ENCODE measurements at places on chromosomes 12 and 14.

GRCh38 chr14:52351233-52352060 lies 37.3 kb downstream of the PTGER2 start:
- DNase-seq: no peak

DNA sequence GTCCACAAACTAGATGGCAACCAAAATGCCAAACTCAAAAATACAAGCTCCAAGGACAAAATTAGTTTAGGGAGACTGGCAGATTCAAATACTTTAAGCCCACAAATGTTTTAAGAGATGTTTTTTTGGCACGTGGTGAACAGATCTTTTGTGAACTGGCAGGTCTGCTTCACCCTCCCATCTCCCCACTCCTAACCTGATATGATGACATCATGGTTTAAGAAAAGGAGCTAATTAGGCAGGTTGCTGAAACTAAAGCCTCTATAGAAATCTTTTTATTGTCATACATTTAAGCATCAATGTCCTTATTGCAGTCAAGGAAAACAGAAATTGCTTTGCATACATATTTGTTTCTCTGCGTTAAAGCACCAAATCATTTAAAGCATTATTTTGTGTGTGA lies 5.8 kb downstream of the LRIG3 start:
- DNase-seq: no peak

DNA sequence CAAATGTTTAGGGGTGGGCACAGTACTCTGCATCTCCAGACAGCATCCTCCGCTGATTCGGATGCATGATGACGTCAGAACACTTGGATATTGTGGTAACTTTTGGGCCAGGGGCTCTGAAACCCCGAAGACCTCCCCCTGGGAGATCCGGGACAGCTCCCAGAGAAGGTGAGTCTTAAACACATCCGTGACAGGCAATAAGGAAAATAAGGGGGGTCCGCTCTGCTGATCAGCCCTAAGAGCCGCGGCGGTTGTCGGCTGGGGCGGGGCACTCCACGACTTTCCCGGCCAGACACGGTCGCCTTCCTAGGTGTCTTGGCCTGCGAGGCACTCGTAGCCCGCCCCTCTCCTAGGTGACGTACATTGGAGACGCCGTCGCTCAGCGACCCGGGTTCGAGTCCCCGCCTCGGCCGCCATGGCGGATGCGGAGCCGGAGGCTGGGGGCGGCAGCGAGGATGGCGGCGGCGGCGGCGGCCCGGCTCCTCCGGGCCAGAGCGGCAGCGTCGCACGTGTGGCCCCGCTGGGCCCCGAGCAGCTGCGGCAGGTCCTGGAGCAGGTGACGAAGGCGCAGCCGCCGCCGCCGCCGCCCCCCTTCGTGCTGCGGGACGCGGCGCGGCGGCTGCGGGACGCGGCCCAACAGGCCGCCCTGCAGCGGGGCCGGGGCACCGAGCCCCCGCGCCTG lies at the start of gene ZNF839:
TSS of gene ZNF839 (plus strand) at position 396 of the 682 bp plus-strand sequence. CDS start at position 416, 20 bp downstream.
- peak; percentile 92 for DNase-seq

- no peak for DNase-seq
Measured at GRCh38 chr12:93805736-93806141, 128.6 kb downstream of the CRADD start.

- no peak for DNase-seq
Measured at GRCh38 chr12:12510551-12510950, 52.1 kb downstream of the DUSP16 start.

DNA sequence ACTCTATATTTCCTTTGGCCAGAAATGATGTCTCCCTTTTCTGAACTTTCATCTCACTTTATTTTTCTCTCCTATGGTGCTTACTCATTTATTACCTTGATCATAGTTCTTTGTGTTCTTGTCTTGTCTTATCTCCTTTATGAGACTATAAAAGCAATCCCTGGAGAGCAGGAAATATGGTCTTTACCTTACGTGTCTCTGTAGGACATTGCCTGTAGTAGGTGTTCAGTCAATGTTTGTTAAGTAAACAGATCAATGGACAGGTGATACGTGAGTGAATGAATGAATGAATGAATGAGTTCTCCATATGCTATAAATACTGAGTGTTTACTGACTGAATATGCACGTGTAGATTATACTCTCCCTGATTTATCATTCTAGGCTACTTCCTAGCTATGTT lies 193.7 kb upstream of the HMGA2 start:
- DNase-seq: no peak

GRCh38 chr14:96741151-96741977 lies 55.8 kb upstream of the VRK1 start:
- DNase-seq: peak; percentile 56

DNA sequence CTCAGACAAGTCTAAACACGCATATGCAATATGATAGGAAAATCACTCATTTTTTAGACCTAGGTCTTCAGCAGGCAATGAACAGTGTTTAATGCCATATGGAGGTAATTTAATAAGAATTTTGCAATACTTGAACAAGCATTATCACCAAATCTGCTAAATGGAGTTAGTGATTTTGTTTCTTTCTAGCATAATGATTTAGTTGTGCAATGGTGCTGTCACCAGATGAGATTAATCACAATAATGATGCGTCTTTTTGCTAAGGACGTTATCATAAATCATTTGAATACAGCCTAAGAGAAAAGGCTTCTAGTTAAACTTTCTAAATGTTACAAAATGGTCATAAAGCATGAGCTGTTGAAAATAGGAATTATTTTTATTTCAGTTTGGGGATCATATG lies 170.0 kb upstream of the SLC16A7 start:
- no peak for DNase-seq

DNA sequence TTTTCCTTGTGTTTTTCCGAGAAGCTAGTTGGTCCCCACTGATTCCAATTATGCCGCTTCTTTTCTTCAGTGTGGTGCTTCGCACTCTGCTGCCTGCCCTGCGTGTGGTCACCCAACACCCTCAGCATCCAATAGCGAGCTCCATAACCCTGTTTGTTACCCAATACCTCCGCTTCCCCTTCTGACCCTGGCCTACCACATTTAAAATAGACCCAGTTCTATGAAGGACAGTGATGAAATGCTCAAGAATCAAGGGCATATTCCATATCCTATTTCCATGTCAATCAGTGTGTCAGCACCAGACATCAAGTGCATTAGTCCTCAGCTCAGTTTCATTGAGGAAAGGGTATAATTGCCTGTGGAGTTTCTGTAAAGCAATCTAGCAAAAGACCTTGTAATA lies 9.5 kb downstream of the NDRG2 start:
- no peak for DNase-seq

DNA sequence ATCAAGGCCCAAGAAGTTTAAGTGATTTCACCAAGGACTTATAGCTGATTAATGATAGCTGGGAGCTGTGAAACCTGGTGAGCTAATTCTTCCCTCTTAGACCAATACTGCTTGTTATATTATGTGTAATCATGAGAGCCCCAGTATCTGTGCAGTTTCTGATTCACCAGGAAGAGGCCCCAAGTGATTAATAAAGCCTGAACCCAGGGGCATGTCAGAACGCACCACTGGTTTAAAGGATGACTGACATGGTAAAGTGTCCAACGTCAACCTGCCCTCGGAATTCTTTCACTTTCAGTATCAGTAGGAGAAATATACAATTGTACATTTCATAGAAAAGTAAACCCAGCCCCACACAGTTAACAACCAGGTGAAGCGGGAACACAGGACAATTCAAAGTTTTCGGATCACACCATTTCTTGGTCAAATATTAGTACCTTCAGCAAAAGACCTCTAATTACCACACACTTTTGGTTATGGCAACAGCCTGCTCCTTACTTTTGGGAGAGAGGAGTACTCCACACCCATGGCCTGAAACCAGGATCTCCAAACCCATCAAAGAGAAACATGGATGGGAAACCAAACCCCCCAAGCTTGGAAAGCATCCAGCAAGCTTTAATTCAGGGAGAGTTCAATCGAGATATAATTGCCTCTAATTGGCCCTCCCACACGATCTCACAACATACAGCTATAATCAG lies 28.5 kb downstream of the TMCC3 start:
- DNase-seq: no peak

GRCh38 chr12:20368651-20369304 lies 441 bp downstream of the PDE3A start:
- DNase-seq: no peak

DNA sequence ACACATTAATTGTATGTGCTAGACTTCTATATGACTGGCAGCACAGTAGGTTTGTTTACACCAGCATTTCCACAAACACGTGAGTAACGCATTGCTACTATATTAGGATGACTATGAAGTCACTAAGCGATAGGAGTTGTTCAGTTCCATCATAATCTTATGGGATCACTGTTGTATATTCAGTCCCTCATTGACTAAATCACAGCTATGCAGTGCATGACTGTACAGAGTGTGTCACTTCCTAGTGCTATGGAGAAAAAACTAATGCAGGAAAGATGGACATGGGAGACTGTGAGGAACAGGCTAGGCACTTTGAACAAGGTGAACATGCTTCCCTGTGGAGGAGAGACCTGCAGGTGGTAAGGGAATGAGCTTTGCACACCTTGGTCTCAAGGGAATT lies 259.8 kb downstream of the NUAK1 start:
- DNase-seq: no peak

DNA sequence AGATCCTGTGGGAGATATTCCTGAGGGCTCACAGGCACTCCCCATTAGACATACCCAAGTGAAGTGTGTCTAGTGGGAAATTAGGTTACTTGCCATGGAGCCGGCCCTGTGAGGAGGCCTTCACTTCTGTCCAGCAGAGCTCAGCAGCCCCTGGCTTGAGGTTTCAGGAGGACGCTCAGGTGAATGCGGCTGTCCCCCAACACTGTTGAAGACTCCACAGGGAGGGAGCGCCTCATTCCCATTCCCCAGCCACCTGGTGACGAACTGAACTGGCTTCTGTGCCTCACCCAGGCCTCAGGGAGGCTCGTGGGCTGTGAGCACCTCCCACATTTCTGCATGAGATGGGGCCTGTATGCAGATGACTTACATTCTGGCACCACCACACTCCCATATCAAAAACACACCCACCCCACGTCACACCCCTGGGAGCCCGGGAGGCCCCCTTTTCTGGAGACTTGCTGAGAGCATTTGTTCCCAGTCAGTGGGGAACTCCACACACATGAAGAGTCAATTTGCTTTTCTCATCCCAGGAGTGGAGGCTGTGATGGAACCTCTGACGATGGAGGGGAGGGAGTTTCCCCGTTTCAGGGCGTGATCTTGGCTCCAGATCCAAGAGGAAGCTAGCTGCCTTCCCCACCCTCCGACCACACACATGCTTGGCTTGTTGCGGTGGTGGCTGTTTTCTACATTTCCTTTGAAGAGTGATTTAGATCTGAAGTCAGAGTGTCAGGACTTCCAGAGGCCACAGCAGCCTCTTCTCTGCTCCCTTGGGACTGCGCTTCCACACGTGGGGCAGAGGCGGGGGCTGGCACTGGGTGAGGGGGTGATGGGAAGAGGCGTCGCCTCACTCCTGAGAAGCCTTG lies 120.7 kb downstream of the ADGRD1 start:
- DNase-seq: no peak

DNA sequence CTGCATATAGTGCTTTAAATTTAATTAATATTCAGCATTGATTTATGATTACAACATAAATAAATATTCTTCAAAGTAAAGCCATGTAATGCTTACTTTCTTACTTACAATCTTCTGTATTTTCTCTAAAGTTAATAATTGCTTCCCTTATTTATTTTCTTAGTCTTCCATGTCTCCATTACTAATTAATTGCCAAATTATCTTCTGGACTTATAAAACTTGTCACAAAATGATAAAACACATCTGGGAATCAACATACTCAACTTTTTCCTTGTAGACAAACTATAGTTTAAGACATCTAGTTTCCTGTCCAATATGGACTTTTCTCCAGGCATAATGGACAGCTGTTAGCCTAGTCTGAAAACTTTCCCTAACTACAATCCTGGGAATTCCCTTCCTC lies 466.6 kb downstream of the FLRT2 start:
- no peak for DNase-seq

DNA sequence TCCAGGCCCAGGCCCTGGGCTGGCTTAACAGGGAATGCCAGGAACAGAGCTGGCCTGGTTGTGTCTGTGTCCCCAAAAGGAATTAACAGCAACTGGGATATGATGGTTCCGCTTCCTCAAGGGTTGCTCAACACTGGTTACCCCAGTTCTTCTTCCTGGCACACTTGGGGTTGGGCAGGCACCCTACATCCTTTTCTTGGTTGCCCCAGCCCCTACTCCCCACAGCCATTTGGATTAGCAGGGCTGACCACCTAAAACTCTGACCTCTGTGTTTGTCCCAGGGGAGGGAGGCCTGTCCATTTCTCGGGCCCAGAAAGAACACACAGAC lies 30.8 kb downstream of the NCKAP5L start:
- no peak for DNase-seq

GRCh38 chr14:89388853-89389252 lies 28.2 kb downstream of the FOXN3 start:
- no peak for DNase-seq

DNA sequence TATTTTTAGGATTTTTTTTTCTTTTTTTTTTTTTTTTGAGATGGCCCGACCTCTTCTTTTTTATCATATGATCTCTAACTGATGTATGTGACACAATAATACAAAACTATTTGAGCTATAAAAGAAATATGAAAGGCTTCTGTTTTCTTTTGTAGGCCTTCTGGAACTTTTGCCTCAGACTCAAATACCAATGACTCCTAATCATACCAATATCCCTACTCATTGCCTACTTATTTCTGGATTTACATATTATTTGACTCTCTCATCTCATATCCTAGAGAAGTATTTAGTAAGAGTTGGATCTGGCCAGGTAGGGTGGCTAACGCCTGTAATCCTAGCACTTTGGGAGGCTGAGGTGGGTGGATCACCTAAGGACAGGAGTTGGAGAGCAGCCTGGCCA lies 12.7 kb upstream of the WDR89 start:
- no peak for DNase-seq

DNA sequence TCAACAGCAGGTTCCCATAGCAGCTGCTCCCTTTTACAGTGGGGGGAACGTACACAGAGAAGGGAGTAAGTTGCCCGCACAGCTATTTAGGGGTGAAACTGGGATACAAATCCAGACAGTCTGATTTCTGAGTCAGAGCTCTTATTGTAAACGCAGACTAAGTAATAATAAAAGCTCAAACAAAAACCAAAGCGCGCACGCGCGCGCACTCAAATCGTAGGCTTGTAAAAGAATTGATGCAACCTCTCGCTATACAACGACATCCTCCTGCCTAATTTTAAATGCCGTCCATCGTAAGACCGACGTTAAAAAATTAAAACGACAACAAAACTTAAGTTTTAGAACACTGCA lies 747 bp upstream of the DACT1 start:
- no peak for DNase-seq

Data from CD4-positive, alpha-beta T cell treated with Interferon gamma for 1 hour (primary cell).